ENCODE measurements at places on chromosomes 12 and 14.

DNA sequence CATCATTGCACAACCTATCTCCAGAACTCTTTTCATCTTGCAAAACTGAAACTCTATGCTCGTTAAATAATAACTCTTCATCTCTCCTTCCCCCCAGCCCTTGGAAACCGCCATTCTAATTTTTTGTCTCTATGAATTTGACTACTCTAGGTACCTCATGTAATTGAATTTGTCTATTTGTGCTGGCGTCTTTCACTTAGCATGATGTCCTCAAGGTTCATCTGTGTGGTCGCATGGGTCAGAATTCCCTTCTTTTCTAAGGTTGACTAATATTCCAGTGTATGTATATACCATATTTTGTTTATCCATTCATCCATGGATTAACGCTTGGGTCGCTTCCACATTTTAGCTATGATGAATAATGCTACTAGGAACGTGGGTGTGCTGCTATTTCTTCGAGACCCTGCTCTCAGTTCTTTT, 80.1 kb downstream of the PLXNC1 start:
- DNase-seq, result no peak

- no peak for DNase-seq
Observed at GRCh38 chr12:89041078-89041477, 311.2 kb downstream of the DUSP6 start.

DNA sequence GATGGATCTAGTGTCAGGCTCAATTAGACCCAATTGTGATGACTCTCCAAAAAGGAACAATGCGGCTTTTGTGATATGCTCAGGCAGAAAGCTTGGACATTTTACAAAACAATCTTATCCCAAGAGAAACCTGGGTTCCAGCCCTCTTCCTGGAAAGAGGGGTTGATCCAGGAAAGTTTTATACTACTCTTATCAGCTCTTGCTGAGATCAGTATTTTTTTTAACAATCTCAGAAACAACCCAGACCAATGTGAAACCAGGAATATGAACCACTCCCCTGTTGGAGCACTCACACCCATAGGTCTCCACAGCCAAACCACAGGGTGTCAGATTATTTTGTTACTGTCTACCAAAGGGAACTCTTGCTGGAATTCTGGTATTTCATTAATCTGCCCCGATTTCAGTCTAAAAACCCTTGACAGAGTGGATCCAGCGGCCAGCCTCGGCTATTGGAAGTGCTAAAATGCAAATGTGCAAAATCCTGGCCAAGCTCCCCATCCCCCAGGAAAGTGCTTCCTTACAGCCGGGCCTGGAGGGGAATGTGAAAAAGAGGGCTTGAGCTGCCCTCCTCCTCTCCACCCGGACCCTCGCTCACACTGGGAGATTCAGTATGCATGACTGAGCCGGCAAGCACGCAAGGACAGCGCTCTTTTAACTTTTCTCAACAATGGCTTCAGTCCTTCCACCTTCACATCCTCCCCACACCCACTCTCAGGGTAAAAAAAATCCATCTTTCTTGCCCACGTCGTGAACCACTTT, 4.0 kb downstream of the FBXL14 start:
- DNase-seq, result no peak

DNA sequence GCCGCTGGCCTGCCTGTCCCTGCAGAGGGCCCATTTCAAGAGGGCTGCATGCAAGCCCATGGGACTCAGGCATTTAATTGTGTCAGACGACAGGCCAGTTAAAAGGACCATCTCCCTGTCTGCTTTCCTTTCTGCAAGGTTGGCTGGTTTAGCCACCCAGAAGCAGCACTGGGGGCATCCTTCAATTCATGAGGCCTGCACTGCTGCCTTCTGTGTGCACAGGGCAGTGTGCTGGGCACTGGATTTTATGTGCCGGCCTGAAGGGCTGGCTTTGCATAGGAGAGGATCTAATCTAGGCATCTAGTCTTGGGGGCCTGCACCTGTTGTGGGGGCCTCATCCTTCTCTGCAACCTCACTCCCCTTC, 114.1 kb upstream of the FKBP4 start:
- no peak for DNase-seq

GRCh38 chr12:109723311-109723881, 9.8 kb downstream of the FAM222A start:
- DNase-seq, result no peak

DNA sequence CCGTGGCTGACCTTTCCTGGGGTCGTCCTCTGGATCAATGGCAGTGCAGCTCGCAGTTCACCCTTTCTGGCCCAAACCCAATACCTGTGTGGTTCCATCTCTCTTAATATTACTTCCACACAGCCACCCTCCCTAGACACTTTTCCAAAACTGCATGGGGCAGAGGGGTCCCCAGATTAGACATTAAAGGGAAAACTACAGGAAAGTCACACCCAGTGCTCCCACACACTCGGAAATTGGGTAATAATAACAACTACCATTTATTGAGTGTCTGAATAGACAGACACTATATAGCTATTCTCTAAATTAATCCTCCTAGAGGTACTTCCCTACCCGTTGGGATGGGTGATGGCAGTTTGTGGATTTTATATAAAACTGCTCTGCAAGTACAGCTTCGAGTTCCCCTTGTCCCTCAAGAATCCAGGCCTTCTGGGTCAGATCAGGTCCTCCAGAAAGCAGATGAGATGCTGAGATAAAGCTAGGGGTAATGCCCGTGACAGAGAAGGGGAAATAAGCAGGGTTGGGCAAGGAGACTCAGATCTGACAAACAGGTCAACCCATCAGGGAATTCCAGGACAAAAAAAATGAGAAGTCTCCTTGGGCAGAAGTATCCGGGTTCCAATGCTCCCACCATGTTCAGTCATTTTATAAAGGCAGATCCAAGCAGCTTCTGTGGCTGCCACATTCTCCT, 795 bp upstream of the PXN start:
- DNase-seq, result no peak

- DNase-seq, result no peak
Observed at GRCh38 chr14:85131226-85131922, 398.6 kb upstream of the FLRT2 start.

DNA sequence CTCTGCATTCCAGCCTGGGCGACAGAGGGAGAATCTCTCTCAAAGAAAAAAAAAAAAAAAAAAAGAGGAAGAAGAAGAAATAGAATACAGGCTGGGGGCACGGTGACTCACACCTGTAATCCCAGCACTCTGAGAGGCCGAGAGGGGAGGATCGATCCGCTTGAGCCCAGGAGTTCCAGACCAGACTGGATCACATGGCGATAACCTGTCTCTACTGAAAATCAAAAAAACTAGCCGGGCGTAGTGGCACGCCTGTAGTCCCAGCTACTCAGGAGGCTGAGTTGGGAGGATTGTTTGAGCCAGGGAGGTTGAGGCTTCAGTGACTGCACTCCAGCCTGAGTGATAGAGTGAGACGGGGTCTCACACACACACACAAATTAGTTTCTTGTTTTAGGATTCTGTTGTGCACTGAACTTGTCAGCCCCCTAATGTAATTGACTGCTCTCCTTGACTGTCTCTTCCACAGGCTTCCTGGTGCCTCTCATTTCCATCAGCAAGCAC, 963 bp upstream of the TINF2 start:
- no peak for DNase-seq

DNA sequence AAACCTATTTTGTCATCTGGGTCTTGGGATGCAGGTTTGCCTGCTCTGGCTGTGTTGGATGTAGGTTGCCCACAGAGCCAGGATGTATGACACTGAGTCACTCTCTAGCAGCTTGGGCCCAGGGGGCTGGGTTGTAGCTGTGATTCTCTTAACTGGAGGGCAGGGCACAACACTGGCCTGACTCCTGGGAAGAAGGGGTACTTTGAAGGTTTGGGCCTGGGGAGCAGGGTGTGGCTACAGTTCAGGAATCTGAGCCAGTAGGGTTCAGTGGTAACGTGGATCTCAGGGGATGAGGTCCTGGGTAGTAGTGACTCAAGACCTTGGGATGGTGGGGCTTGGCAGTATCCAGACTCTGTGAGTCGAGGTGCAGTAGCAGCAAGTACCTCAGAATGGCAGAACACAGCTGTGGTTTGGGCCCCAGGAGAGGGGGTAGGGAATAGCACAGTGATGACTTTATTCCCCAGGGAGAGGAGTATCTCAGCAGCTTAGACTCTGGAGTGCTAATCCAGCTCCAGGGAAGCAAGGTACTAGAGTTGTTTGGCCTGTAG, 25.7 kb downstream of the TBC1D15 start:
- no peak for DNase-seq

GRCh38 chr12:40825156-40825555, 132.9 kb downstream of the CNTN1 start:
- DNase-seq, result no peak

- DNase-seq, result no peak
Observed at GRCh38 chr12:102564026-102564425, 83.7 kb upstream of the IGF1 start.

GRCh38 chr14:77458249-77458950, 507 bp downstream of the AHSA1 start:
- no peak for DNase-seq

DNA sequence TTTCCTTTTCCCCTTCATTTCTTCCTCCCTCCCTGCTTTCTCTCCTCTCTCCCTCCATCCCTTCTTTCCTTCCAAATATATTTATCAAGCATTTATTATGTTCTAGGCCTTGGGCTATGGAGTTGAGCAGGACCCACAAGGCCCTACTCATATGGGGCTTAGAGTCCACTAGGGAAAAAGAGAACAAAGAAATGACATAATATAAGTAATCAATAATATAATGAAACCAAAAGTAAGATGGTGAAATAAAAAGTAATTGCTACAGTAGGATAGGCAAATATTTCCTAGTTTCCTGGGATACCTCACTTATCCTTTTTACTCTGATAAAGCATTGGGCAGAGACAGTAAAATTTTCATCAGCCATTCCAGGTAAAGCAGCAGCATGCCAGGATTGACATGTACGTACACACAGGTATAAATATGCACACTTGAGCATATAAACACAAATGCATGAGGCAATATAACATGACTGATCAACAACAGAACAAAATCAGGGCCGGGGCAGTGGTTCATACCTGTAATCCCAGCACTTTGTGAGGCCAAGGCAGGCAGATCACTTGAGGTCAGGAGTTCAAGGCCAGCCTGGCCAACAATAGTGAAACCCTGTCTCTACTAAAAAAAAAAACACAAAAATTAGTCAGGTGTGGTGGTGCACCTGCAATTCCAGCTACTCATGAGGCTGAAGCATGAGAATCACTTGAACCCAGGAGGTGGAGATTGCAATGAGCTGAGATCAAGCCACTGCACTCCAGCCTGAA, 35.5 kb upstream of the CSRP2 start:
- DNase-seq, result no peak

GRCh38 chr12:31234955-31235867, 90.7 kb downstream of the SINHCAF start:
- no peak for DNase-seq

DNA sequence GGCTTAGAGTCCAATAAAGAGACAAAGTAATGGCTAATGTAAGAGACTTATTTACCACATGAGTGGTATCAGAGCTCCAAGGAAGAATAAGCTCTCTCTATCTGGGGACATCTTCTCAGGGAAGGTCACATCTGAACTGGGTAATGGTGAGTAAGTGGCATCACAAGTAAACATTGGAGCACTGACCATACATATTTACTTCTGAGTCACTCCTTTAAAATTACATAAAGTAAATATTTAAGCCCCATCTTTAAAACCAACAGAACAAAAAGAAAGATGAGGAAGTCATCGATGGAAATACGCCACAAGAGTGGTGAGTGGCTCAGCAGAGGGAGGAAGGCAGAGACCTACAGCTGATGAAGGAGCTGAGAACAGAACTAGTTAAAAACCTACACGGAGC, 159.9 kb downstream of the DUSP6 start:
- no peak for DNase-seq

DNA sequence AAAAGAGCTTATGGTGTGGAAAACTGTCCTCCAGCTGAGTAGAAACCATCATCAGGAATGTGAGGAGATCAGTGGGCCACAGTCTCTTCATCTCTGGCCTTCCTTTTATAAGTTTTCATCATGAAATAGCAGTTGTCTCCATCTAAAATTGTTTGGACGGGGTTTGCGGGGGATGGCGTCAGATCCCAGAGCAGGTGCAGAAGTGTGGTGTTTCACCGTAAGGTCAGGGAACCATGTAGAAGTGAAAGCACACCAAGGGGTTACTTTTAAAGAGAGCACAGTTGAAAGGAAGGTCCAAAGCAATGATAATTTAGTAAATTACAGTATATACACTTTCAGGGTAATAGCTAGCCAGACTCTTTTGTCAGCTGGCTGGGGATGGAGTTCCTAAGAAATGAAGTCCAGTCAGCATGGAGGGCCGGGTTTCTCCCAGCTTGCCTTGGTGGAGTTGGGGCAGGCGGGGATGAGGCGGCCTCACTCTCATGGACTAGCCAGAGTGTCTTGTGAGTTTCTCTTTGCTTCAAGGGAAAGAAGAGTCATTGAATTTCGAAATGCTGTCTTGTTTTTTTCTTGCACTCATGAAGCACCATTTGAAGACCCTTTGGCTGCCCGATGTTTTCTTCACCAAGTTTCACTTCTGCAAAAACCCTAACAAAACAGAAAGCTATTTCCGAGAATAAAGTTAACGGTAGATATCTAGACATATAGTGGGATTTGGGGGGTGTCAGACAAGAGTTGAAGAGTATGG, 100.6 kb downstream of the ETV6 start:
- DNase-seq, result no peak

GRCh38 chr14:101458741-101459550, 102.3 kb upstream of the DIO3 start:
- DNase-seq, result no peak

DNA sequence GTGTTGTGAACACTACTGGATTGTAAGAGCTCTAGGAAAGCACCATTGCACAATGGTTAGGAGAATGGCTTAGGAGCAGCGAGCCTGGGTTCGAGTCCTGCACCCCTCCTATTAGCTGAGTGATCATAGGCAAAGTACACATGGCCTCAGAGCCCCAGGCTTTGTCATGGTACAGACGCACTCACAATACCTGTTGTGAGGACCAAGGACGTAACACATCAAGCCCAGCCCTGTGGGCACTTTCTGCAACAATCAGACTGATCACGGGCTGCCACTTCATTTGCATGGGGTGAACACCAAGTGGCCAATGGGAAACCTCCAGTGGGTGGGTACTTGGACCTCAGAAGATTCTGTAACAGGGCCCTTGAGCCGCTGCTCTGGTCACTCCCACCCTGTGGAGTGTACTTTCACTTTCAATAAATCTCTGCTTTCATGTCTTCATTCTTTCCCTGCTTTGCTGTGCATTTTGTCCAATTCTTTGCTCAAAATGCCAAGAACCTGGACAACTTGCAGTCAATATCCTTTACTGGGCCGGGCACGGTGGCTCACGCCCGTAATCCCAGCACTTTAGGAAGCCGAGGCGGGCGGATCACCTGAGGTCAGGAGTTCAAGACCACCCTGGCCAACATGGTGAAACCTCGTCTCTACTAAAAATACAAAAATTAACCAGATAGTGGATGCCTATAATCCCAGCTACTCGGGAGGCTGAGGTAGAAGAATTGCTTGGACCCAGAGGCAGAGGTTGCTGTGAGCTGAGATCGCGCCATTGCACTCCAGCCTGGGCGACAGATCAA, 28.2 kb downstream of the GLRX5 start:
- no peak for DNase-seq

DNA sequence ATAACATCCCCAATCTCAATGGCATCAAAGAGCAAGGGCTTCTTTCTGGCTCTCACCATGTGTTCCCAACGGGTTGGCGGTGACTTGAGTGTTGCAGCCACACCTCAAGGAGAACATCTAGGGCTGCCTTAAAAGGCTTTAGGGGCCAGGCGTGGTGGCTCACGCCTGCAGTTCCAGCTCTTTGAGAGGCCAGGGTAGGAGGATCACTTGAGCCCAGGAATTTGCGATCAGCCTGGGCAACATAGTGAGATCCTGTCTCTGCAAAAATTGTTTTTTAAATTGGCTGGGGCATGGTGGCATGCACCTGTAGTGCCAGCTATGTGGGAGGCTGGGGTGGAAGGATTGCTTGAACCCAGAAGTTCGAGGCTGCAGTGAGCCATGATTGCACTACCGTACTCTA, 14.9 kb downstream of the RFLNA start:
- no peak for DNase-seq

All from stimulated activated CD4-positive, alpha-beta T cell treated with anti-CD3 and anti-CD28 coated beads, Interleukin-1b, Interleukin-23, amount 100 ng/mL, for 1 hour (primary cell).